Cardiac muscle cell (in vitro differentiated cells and primary cell): ENCODE measurements at places on chromosomes 6 and 20. TPM values are rescaled to one million over a fixed set of nuclear protein-coding genes. Genes with fewer than 3 reads are reported as not detected.

The LRP11 gene
- 11.3 and 11.9 TPM in 2 replicates for total RNA-seq

GRCh38 chr6:18148304-18149025 lies 6.4 kb downstream of the TPMT start:
- DNase-seq, result peak; percentile 57

DNA sequence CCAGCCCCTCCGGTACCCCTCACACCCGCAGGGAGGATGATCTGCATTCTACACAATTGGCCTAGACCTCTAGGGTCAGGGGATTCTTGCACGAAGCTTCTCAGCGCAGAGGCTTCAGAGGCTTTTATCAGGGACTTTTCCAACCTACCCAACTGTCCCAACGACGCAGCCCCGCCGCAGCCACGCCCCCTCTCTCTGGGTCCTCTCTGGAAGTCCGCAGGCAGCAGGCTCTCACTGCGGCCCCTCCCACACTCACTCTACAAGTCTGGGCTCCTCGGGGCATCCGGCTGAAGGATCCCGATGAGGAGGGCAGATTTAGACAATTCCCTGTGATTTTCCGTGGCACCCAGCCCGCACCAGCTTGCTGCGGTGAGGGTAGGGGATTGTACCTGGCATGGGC lies 227.7 kb upstream of the RNF24 start:
- peak; percentile 48 for DNase-seq

The TTK gene
- total RNA-seq, result 4.5 and 45.2 TPM in 2 replicates

DNA sequence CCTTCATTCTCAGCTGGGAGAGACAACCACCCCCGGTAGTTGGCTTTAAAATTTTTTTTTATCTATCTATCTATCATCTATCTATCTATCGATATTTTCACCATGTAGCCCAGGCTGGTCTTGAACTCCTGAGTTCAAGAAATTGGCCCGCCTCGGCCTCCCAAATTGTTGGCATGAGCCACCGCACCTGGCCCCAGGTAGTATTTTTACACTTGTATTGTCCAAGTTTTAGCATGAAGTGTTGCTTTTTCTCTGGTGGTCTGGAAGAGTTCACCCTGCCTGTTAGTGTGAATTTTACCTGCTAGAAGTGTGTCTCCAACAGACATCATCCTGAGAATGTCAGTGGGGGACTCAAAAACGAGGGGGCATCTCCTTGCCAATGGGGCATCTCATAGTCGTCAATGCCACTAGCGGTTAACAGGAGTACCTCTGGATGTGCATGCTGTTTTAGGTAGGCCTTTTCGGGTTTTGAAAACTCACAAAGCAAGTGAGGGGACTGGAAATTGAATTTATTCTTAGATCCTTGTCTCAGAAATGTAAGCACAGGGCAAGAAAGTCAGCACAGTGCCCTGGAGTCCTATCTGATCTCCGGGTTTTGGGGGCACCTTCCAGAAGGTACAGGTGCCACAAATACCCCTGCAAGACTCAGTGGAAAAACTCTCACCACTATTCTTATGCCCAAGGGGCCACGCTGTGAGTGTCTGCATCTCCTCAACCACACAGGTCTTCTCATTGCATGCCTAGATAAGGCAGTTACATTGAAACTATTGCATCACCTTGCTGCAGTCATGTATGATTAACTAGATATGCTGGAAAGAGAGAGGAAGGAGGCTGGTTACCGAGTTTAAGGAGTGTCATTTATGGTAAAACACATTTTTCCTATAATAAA lies 37.1 kb downstream of the TNFAIP3 start:
- peak; percentile 40 for DNase-seq

The WFDC12 gene
- total RNA-seq, result not detected in 2 replicates
